ENCODE measurements at places on chromosomes 16 and 17.

DNA sequence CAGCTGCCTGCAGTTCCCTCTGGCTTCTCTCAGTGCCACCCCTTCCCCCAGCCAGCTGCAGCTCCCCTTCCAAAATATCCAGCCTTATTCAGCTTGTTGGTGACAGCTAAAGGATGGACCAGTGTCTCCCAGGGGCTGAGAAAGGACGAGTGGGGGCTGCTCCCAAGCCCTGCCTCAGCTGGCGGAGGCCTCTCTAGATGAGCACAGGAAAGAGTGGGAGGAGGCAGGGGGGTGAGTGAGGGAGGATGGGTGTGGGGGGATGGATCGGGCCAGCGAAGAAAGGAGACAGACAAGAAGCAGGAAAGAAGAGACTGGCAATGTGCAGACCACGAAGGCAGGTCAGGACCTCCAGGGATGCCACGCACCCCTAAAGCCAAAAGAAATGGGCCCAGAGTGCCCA, 17.5 kb downstream of the PIPOX start:
- no peak for DNase-seq

GRCh38 chr17:50458701-50459676, 9.7 kb downstream of the CHAD start:
- no peak for DNase-seq

DNA sequence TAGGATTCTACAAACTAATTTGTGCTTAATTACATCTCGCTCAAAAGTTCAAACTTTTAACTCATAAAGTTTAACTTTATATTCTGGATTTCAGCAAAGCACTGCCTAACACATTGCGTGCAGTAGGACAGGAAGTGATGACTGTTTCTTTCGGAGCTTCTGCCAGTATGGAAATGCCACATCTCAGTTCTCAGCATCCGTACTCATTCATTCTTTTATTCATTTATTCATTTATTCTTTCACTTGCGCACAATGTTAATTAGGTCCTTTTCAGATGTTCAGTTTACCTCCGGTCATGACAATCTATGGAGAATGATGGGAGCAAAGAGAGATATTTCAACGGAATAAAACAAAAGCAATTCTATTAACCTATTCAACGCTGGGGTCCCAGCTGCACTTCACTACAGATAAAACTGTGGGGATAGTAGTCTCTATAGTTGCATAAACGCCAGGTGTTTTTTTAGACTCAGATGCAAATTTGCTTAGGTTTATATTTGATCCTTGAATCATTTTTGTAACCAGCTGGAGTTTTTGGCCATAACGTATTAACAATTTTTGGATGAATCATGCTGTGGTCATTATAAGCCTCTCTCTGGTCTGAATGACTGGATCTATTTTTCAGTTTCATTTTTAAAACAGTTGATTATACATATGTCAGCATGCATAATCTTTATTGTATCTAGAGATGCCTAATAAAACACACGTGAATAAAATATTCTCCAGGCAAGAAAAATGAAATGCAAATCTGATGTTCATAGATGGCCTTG, 143.9 kb downstream of the KCNJ2 start:
- no peak for DNase-seq

GRCh38 chr17:44848961-44849489, 1.3 kb downstream of the HIGD1B start:
- DNase-seq = no peak

GRCh38 chr17:31820691-31821435, 38.2 kb downstream of the COPRS start:
- no peak for DNase-seq

GRCh38 chr16:54867302-54867832, 63.3 kb upstream of the IRX5 start:
- DNase-seq = no peak

DNA sequence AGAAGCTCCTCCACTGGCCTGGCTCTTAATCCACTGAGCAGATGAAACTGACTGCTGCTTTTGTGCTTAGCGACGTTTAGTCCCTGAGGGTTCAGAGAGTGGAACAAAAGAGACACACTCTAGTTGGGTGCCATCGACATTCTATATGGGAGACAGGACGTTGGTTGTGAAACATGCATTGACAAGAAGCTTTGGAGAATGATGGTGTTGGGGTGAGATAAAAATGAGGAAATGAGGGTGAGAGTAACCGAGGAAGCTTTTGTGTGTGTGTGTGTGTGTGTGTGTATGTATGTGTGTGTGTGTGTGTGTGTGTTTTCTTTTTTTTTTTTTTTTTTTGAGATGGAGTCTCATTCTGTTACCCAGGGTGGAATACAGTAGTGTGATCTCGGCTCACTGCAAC, 89.5 kb downstream of the ABCC1 start:
- DNase-seq = no peak

GRCh38 chr16:78195797-78196196, 96.3 kb downstream of the WWOX start:
- DNase-seq = no peak

Measured in non-pigmented ciliary epithelial cell (primary cell).